ENCODE measurements at places on chromosomes 6 and 20.

DNA sequence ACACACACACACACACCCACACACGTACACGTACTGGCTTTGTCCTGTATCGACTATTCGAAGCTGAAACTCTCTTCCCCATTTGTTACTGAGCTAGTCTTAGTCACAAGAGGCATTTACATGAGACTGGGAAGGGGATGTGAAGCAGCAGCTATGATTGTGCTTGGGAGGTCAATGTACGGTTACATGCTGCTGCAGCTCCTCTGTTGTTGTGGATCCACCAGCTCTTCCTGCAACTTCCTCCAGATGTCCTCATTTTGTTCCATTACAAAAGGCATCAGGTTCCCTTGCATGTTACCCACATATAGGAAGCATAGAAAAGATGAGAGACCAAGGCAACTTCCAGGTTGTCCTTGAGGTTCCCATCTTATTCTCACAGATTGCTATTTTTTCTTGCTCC is 612.4 kb upstream of the IMPG1 start:
- DNase-seq, result no peak

DNA sequence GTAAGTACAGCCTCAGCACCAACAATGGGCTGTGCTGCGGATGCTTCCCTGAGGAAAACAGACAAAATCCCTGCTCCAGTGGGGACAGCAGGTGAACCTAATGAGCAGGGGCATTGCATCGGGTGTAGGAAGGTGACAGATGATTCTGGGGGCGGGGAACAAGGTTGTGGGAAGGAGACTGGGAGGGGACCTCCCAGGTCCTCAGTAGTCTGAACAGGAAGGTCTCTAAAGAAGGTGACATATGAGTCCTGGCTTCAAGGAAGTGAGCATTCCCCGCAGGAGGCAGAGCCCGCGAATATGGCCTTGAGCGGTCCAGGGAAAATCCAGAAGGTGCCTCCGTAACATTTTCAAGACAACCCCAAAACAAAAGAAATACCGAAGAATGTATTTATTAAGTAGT is 19.4 kb downstream of the ULBP1 start:
- no peak for DNase-seq

- peak; percentile 49 for DNase-seq
Measured at GRCh38 chr6:13485923-13486562, 1.4 kb downstream of the GFOD1 start.

- no peak for DNase-seq
Measured at GRCh38 chr6:43973357-43973756, 153.9 kb downstream of the MRPL14 start.

GRCh38 chr20:25750765-25751696 is 54.4 kb upstream of the ZNF337 start:
- DNase-seq, result peak; percentile 20

DNA sequence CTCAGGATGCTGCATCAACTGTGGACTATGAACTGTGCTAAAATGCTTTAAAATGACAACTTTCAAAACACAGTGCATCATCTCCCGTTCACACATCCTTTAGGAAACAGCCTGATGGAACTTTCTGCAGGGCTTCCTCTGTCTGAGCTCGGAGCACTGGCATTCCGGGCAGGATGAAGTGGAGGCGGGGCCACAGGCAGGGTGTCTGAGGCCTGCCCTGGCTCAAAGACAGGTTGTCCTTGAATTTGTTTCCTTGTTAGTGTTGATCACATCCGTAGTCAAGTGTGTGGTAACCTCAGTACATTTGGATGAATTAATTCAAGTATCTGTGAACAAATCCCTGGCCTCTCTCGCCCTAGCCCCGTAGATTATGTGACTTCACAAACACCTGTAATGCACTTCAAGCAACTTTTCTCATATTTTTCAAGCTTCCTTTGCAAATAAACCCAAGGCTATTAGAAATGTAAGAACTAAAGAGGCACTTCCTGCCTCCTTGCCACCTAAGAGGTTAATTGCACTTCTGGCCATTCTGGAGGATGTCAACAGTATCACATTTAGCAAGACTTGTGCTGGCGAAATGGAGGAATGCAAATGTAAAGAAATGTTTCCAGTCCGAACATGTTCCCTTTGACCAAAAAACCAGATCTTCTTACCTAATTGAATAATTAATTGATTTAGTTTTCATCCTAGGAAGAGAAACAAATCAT is 3.1 kb downstream of the CD93 start:
- DNase-seq, result no peak

GRCh38 chr6:30886897-30887255 is 2.6 kb downstream of the DDR1 start:
- no peak for DNase-seq

GRCh38 chr6:11806561-11807317 is 28.1 kb upstream of the ADTRP start:
- no peak for DNase-seq

DNA sequence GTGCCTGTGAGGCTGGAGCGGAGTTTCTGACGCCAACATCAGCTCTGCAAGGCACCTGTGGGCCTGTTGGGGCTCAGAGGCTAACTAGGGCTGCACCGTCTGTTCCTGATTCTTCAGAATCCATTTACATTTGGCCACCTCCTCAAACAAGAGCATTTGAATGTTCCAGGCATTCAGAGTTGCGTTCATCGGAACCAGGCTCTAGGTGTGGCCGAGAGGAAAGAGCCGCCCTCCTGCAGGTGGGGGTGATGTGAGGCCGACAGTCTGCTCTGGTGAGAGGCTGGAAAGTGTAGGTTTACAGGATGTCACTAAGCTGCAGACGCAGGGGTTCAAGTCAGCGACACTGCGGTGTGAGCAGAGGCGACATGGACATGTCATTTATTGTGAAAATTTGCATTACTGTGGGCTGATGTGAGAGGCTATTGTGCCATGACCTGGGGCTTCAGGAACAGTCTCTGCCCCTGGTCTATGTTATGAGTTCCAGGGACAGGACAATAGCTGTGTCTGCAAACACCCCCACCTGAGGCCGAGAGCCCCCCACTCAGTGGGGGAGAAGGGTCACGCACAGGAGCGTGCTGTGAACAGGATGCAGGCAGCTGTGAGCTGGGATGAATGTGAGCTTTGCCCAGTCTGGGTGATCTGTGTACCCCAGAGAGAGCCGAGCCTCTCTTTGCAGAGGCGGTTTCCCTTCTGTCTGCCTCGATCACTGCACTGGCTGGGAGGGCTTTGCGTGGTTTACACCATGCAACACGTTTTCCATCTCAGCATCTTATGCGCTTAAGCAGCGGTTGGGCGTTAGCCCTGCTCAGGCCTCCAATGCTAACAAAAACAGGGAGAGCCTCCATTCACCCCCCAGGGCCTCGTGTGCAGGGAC is 21.1 kb downstream of the SLCO4A1 start:
- DNase-seq, result no peak

GRCh38 chr20:36967636-36968035 is 16.1 kb upstream of the SAMHD1 start:
- no peak for DNase-seq

- DNase-seq, result no peak
Measured at GRCh38 chr6:85134172-85134571, 315.7 kb upstream of the NT5E start.

GRCh38 chr20:23339986-23340385 is 10.6 kb upstream of the NXT1 start:
- DNase-seq, result no peak

DNA sequence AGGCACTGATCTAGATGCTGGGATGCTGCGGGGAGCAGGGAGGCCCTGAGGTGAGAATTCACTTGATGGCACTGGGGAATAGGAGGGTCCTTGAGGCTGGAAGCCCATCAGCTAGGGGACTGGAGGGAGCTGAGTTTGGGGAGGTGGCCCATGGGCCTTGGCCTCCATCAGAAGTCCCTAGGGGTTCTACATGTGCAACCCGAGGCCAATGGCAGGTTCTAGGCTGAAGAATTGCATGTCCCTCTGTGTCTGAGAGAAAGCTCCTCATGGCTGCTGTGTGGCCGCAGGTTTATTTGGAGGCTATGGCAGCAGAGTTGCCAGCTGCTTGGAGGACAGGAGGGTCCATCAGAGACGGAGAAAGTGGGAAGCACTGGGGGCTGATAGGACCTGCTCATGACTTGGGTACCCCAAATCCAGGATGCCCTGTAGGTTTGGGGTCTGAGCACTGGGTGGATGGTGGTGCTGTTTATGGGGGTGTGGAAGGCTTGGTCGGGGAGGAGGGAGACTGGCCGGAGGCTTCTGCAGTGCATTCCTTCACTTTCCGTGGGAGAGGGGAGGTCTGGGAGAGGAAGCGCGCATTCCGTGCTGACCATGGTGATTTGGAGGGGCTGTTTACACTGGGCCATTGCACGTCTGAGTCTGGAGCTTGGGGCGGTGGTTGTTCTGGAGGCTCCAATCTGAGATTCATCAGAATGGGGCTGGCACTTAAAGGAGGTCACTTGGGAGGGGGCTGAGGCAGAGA is 24.8 kb upstream of the PHACTR3 start:
- DNase-seq, result no peak

DNA sequence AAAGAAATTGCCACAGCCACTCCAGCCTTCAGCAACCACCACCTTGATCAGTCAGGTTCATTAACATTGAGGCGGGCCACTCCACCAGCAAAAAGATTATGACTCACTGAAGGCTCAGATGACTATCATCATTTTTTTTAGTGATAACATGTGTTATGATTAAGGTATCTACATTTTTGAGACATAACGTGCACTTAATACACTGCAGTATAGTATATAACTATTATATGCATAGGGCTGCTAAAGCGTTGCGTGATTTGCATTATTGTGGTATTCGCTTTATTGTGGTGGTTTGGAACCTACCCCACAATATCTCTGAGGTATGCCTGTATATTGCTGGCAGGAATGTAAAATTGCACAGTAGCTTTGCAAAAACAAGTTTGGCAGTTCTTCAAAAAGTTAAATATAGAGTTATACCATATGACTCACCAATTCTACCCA is 6.8 kb upstream of the RIPK1 start:
- no peak for DNase-seq

GRCh38 chr6:31396422-31397152 is 6.8 kb upstream of the MICA start:
- peak; percentile 69 for DNase-seq

GRCh38 chr6:31865205-31866118 is 2.8 kb upstream of the NEU1 start:
- no peak for DNase-seq

DNA sequence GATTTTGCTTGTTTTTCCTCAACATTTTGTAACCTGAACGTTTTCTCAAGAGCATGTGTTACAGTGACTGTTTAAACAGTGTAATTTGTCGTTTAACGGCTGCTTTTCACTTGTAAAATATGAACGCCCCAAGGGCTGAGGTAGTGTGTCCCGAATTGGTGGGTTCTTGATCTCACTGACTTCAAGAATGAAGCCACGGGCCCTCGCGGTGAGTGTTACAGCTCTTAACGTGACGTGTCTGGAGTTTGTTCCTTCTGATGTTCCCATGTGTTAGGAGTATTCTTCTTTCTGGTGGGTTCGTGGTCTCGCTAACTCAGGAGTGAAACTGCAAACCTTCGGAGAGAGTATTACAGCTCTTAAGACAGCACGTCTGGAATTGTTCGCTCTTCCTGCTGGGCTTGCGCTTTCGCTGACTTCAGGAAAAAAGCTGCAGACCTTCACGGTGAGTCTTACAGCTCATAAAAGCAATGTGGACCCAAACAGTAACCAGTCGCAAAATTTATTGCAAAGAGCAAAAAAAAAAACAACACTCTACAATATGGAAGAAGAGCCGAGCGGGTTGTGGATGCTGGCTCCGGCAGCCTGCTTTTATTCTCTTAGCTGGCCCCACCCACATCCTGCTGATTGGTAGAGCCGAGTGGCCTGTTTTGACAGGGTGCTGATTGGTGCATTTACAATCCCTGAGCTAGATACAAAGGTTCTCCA is 25.1 kb upstream of the TRIM27 start:
- no peak for DNase-seq

DNA sequence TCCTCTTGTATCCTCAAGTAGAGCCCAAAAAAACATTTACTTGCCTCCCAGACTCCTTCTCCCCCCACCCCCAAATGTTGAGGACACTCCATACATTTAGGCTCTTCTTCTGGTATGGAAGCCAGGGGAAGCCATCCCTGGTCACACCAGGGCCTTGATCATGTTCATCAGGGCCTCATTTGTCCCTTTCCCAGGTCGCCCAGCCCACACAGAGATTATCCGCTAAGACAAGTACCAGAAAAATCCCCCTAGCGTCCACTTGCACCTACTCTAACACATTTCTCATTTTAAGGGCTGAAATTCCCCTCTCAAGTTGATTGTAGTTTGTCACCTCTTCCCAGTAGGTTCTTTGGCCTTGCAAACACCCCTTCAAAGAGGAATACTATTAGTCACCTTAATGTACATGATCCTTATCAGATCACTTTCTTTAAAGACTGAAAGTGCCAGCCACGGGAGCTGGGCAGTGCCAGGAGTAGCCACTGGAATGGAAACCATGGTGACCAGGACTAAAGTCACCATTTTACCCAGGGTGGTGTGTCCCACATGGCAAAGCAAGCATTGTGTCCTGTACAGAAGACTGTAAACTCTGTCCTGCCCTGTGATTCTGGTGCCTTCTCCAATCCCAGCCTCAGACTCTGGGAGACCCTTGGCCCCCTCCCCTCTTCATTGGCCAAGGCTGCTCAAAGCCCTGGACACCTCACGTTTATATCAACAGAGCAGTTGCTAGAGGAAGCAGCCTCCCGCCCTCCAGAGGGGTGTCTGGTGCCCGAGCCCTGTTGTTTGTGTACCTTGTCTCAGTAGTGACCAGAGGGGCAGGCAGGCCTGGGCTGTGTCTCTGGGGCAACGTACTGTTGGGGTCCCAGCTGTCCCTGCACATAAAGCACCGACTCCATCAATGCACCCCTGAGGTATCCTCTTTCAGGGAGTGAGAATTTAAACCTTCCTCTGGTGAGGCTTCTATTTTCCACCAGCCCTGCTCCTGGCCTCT is 5.0 kb upstream of the APOBEC2 start:
- no peak for DNase-seq

DNA sequence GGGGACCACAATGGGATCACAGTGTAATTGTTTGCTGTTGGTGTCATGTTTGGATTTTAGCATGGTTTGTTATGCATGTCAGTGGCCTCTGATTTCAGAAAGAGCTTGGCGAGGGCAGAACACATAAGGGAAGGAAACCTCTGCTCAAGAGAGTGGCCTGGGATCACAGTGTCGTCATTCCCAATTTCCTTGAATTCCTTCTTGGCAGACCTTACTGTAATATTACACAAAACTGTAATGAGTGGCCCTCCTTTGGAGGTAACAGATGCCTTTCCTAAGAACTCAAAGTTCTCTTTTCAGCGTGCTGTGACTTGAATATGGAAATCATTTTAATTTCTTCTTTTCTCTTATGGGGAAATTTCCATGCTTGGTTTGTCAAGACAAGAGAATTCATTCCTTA is 46.9 kb downstream of the JAG1 start:
- no peak for DNase-seq

DNA sequence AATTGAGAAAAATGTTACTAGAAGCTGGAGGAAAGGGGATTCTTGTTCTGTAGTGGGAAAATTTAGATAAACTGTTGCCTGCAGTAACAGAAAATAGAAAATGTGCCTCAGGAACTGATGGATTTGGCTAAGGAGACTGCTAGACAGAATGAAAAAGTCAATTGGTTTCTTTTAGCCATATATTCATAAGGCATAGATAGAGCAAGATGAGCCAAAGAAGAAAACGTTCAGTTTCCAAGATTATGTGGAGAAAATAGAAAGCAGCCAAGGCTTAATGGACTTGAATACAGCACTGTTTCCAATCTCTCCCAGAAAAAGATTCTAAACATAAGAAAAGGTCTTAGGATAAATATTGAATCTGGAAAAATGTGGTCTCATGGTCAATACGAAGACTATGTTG is 115.1 kb upstream of the TCF21 start:
- no peak for DNase-seq

Measured in anterior cingulate cortex (tissue), 58 donors.